ENCODE measurements at places on chromosomes 3 and 15. TPM values are rescaled to one million over a fixed set of nuclear protein-coding genes. Genes with fewer than 3 reads are reported as not detected.

DNA sequence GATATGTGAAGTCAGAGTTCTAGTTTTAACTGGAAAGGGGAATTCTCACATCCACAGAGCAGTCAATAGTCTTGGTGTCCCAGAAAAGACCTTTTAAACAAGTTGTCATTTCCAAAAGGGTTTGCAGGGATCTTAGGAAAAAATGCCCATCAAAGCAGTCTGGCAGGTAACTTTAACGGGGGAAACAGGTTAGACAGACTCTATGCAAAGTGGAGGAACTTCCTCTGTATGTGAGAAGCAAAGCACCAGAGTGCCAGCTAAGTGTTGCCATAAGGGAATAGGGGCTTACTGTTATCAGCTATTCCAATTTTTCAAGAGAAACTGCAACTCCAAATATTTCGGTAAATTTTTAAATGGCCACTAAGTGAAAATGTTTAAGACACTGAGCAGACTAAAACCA lies 307.9 kb upstream of the MDFIC2 start:
- no peaks in the 10 kb centered on the region for H3K36me3 ChIP-seq
- H3K4me1 ChIP-seq: no peaks in the 10 kb centered on the region
- no peak overlapping the region for H3K27ac ChIP-seq
- H3K4me3 ChIP-seq: no peak overlapping the region

- DNase-seq: no peak
- H3K36me3 ChIP-seq: no peaks in the 10 kb centered on the region
- peaks cover 9% of the 10 kb centered on the region for H3K4me1 ChIP-seq
- no peak overlapping the region for H3K27ac ChIP-seq
Observed at GRCh38 chr3:49790626-49791411, 4.5 kb upstream of the IP6K1 start.

DNA sequence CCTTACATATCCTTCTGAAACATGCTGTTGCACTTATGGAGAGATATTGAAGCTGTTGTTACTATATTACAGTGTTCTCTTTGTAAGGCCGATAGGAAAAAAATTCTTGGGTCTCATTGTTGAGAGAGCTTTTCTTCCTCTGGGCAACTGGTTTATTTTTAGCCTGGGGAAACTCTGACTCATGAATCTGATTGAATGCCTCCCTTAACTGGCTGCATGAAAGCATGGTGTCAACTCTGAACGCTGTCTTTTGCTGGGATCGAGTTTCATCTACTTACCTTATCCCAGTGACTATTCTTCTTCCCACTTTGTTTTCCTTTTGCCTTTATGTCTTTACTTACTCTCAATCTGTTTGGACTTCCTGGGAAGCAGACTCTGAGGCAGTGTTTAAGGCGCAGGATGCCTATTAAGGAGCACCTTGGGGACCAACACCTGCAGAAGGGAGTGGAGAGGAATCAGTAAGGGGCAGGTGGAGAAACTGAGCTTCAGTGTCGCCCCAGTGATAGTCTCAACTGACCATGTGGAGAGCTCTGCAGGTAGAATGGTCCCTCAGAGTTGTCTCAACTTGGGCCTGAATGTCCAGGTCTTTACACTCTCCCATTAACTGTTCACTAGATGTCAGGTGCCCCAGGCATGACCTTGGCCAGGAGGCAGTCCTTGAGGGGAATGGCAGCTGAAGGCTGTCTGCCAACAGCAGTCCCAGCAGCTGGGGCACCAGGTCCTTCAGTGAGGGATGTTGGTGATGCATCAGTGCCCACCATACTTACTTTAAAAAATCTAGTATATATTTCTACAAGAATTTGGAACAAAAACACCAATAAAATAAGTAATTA lies 88.9 kb upstream of the CCNL1 start:
- H3K4me1 ChIP-seq: peaks cover 43% of the 10 kb centered on the region
- no peaks in the 10 kb centered on the region for H3K36me3 ChIP-seq
- no peaks in the 10 kb centered on the region for H3K27me3 ChIP-seq
- no peak overlapping the region for H3K4me3 ChIP-seq
- peak overlapping the region; percentile 88 for H3K27ac ChIP-seq

DNA sequence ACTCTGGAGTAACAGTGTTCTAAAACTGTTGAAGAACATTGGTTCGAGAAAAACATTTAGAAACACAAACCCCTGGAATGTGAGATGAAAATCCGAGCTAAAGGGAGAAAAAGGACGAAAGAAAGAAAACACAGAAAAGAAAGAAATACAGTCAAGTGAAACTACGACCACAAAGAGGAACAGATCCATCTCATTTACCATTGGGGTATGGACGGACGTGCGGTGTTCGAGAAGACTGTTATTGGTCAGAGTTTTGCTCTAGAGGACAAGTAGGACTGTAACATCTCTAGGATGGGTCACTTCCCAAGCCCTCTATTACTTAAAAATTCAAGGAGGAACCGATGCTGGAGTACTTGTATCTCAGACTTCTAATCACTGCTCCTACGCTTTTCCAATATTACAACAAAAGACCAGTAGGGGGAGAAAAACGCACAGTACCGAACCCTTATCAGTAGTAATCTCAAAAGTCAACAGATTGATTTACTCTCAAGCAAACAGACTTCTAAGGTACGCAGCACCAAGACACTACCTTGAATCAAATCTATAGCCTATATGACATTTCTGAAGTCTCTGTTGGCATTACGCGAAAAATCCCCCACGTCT lies 1.1 kb upstream of the PIK3CA start:
- H3K36me3 ChIP-seq: no peaks in the 10 kb centered on the region
- H3K27ac ChIP-seq: peak overlapping the region; percentile 99
- peak overlapping the region; percentile 87 for H3K4me3 ChIP-seq
- DNase-seq: no peak
- no peaks in the 10 kb centered on the region for H3K27me3 ChIP-seq

DNA sequence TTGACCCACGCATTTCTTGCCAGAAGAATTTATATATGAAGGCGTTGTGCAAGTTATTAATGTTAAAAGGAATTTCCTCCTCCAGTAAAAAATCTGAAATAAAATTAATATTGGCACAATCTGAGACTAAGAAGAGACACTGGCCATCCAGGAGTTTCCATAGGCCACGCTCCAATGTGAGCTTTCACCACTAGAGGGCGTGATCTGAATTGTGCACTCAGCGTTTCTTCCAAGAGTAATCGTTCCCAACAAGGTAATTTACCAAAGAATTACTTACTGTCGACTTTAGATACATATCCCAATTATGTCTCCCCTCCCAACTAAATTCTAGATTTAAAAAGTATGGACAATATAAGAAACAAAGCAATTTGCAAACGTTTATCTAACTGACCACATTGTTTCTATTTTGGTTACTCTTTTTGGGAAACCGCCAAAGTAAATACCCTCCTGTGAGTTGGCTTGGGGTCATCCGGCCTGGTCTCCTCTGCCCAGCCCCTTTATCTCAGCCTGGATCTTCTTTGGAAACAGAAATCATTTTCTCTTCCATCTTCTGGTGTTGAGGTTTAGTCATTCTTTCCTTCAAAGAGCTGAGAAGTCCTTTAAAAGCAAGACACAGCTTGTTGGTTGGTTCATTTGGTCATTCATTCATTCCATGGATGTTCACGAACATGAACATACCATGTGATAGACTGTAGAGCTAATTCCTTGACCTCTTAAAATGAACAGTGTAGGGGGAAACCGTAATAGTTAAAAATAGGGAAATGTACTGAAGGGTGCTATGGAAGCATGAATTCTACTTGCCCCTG lies 26.2 kb downstream of the POLR2M start:
- H3K4me1 ChIP-seq: peaks cover 8% of the 10 kb centered on the region
- no peak overlapping the region for H3K4me3 ChIP-seq
- no peak overlapping the region for H3K27ac ChIP-seq
- peak; percentile 68 for DNase-seq
- no peaks in the 10 kb centered on the region for H3K27me3 ChIP-seq

DNA sequence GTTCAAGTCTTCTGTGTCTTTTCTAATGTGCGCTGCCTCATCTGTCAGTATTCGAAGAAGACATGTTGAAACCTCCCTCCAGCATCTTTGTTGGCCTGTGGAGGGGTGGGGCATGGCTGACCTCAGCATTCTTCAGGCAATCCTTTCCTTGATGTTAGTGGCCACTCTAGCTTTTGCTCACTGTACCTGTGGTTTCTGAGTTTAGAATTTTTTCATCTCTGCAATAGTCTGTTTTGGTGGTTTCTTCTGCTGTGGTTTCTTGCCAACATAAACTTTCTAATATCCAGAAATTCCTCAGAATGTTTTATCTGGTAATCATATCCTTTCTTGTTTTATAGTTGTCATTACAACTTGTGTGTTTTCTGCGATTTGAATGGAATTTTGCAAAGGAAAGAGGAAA lies 251.3 kb upstream of the NR2E3 start:
- no peaks in the 10 kb centered on the region for H3K4me1 ChIP-seq
- H3K27me3 ChIP-seq: no peaks in the 10 kb centered on the region
- no peak for DNase-seq
- H3K4me3 ChIP-seq: no peak overlapping the region

DNA sequence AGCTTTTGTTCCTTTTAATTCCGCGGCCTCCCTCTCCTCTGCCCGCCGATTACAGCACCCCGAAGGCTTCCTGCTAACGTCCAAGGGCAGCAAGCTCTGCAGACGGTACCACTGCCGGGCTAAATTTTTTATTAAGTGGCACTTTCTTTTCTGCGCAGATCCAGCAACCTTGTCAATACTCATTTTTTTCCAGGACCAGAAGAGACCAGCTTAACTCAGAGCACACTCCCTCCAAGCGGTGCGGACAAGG lies 542 bp upstream of the MEIS2 start:
- no peaks in the 10 kb centered on the region for H3K36me3 ChIP-seq
- no peaks in the 10 kb centered on the region for H3K4me1 ChIP-seq
- H3K4me3 ChIP-seq: peak overlapping the region; percentile 73
- H3K27me3 ChIP-seq: no peaks in the 10 kb centered on the region
- DNase-seq: no peak

DNA sequence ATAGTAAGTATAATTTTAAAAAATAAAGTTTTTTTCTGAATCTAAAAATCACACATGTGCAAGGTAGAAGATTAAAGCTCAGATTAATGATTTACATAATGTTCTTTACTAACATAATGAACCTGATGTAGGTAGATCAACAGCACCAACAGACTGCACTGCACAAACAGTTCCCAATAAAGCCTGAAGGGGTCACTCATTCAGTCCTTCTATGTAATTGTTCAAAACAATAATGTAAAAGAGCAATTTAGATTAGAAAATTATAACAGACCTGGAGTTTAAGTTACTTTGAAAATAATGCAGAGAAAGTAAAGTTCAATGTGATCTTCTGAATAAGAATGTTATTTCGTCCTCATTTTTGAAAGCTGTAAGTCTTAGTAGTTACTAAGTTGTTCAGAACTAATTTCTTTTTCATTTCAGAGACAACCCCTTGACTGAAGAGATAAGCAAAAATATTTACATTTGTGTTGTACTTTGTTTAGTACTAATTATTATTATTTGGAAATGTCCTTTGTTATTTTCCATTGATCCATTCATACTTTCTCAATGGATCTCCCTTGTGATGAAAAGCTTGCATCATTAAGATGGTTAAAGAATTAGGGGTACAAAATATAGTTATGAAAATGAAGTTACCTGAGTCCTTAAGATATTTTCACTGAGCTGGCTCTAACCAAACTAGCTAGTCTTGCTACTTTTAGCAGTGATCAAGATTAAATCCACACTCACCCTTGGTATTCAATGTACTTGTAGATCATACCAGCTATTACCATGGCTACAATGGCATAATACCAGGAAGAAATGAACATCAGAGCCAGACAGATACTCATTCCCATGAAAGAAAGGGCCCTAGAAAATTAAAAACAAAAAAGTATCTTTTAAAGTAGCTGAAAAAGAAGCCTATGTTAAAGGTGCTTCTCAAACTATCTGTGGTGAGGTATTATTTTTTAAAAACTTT lies 16.8 kb downstream of the EMC4 start:
- DNase-seq: no peak
- no peaks in the 10 kb centered on the region for H3K27me3 ChIP-seq
- no peak overlapping the region for H3K4me3 ChIP-seq
- peaks cover 66% of the 10 kb centered on the region for H3K36me3 ChIP-seq
- no peak overlapping the region for H3K27ac ChIP-seq

DNA sequence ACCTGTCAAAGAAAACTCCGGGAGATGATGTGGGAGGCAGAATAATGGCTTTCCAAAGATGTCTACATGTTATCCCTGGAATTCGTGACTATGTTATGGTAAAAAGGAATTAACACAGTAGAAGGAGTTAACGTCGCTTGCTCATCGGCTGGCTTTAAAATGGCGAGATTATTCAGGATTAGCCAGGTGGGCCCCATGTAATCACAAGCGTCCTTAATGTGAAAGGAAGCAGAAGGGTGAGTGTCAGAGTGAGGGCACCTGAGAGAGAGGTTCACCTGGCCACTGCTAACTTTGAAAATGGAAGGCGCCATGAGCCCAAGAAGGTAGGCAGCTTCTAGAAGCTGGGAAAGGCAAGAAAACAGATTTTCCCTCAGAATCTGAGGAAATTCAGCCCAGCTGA lies 557.2 kb downstream of the EPHB1 start:
- no peaks in the 10 kb centered on the region for H3K4me1 ChIP-seq
- no peak overlapping the region for H3K4me3 ChIP-seq
- no peaks in the 10 kb centered on the region for H3K27me3 ChIP-seq
- H3K36me3 ChIP-seq: no peaks in the 10 kb centered on the region
- no peak overlapping the region for H3K27ac ChIP-seq

- no peak overlapping the region for H3K4me3 ChIP-seq
- H3K27ac ChIP-seq: no peak overlapping the region
- DNase-seq: no peak
- no peaks in the 10 kb centered on the region for H3K27me3 ChIP-seq
- peaks cover 15% of the 10 kb centered on the region for H3K4me1 ChIP-seq
Observed at GRCh38 chr15:90161950-90162361, 39.2 kb upstream of the SEMA4B start.

- no peak overlapping the region for H3K4me3 ChIP-seq
- H3K36me3 ChIP-seq: no peaks in the 10 kb centered on the region
- H3K4me1 ChIP-seq: no peaks in the 10 kb centered on the region
- no peak overlapping the region for H3K27ac ChIP-seq
Observed at GRCh38 chr3:141348837-141349236, 19.5 kb upstream of the ZBTB38 start.

GRCh38 chr3:64859625-64860535 lies 172.1 kb upstream of the ADAMTS9 start:
- no peak for DNase-seq
- no peaks in the 10 kb centered on the region for H3K36me3 ChIP-seq
- no peaks in the 10 kb centered on the region for H3K4me1 ChIP-seq
- no peak overlapping the region for H3K27ac ChIP-seq
- H3K27me3 ChIP-seq: no peaks in the 10 kb centered on the region

- H3K4me3 ChIP-seq: no peak overlapping the region
- no peak for DNase-seq
- H3K27ac ChIP-seq: no peak overlapping the region
- no peaks in the 10 kb centered on the region for H3K36me3 ChIP-seq
Observed at GRCh38 chr15:74390647-74391288, 23.3 kb upstream of the CYP11A1 start.

- no peaks in the 10 kb centered on the region for H3K27me3 ChIP-seq
- H3K27ac ChIP-seq: no peak overlapping the region
- no peaks in the 10 kb centered on the region for H3K4me1 ChIP-seq
- no peak overlapping the region for H3K4me3 ChIP-seq
- H3K36me3 ChIP-seq: no peaks in the 10 kb centered on the region
Observed at GRCh38 chr3:53833053-53833645, 13.1 kb downstream of the CHDH start.

GOLGA6L10 gene
- total RNA-seq: 0.33 TPM

CASR gene
- not detected for total RNA-seq

AHSG gene
- total RNA-seq: not detected

PLSCR2 gene
- total RNA-seq: not detected

CEMIP gene
- total RNA-seq: 2.9 TPM

GABRR3 gene
- not detected for total RNA-seq

WDR5B gene
- total RNA-seq: 2.7 TPM
